Activated CD8-positive, alpha-beta memory T cell treated with anti-CD3 and anti-CD28 coated beads, Interleukin-2, amount 10 ng/mL, durations not matched to agents 7 days and 5 days (primary cell): ENCODE measurements at places on chromosomes 16 and 17. TPM values are rescaled to one million over a fixed set of nuclear protein-coding genes. Genes with fewer than 3 reads are reported as not detected.

The TSPOAP1 gene
- total RNA-seq, result 66.3 TPM

DNA sequence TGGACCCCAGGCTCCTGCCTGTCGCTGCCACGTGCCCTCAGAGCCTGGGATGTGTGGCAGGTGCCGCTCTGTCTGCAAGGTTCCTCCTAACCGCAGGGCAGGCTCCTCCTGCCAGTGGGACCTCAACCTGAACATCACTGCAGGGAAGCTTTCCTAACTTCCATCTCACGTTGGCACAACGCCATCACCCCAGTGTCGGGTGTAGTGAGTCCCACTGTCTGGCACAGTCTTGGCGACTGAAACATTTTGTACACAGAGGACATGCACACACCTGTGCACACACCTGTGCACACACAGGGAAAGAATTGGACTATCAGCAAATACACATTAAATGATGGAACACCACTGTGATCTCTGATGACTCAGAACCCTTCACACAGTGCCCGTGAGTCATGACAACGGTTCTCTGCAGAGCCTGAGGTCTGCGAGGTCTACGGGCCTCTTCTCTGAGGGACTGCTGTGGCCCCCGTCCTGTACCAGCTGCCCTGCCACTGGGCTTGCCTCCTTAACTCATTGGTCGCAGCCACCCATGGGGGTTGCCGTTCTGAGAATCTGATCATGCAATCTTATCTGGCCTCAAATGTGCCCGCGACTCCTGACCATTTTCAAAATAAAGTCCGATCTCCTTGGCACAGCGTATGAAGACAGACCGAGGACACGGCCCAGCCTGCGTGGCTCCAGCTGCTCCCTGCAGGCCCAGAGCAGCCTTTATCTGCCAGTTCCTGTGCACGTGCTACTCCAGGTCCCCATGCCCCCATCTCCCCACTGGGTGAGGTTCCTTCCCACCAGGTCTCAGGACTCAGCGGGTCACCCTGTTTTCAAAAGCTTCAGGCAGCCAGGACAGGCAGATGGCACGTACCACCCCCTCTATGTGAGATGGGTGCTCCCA lies 7.6 kb downstream of the CCDC57 start:
- H3K4me1 ChIP-seq, result peaks cover 60% of the 10 kb centered on the region
- no peak overlapping the region for H3K4me3 ChIP-seq
- H3K36me3 ChIP-seq, result peaks cover 6% of the 10 kb centered on the region
- peak; percentile 67 for DNase-seq

DNA sequence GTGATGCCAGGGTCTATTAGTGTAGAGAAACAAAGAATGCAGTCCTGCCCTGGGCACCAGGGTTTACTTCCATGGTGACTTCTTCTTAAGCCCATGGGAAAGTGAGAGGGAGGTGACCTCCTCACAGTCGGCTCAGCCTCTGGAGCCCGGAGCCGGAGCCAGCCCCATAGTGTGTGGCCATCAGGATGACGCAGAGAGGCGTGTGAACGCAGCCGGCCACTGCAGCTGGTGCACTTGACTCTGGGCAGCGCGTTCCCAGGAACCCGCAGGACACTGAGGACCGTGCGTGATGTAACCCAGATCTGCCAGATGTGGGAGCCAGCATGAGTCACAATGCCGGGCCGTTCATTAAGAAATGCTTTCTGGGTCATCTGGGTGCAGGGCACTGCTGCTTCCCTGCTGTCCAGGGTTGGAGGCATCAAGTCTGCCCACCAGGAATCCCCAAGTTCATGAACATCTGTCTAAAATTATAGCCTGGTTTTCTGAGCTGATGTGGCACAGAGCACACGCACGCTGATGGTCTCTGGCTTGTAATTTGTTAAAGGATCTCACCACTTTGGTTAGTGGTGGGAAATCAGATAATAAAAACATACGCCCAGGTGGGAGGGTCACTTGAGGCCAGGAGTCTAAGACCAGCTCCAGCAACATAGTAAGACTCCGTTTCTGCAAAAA lies 114.1 kb downstream of the PITPNC1 start:
- DNase-seq, result no peak
- peaks cover 59% of the 10 kb centered on the region for H3K4me1 ChIP-seq

GRCh38 chr17:51279183-51279582 lies 18.8 kb downstream of the UTP18 start:
- no peak overlapping the region for H3K4me3 ChIP-seq
- no peak overlapping the region for H3K27ac ChIP-seq
- H3K4me1 ChIP-seq, result peaks cover 6% of the 10 kb centered on the region
- peaks cover 48% of the 10 kb centered on the region for H3K36me3 ChIP-seq

- no peaks in the 10 kb centered on the region for H3K27me3 ChIP-seq
- peaks cover 18% of the 10 kb centered on the region for H3K4me1 ChIP-seq
- no peak for DNase-seq
- H3K36me3 ChIP-seq, result no peaks in the 10 kb centered on the region
- H3K4me3 ChIP-seq, result peak overlapping the region; percentile 60
Measured at GRCh38 chr17:81222620-81222905, 202 bp downstream of the CEP131 start.
